ENCODE measurements at places on chromosomes 1 and 21.

- no peak for DNase-seq
Measured at GRCh38 chr21:42443876-42444744, 40.4 kb downstream of the UBASH3A start.

DNA sequence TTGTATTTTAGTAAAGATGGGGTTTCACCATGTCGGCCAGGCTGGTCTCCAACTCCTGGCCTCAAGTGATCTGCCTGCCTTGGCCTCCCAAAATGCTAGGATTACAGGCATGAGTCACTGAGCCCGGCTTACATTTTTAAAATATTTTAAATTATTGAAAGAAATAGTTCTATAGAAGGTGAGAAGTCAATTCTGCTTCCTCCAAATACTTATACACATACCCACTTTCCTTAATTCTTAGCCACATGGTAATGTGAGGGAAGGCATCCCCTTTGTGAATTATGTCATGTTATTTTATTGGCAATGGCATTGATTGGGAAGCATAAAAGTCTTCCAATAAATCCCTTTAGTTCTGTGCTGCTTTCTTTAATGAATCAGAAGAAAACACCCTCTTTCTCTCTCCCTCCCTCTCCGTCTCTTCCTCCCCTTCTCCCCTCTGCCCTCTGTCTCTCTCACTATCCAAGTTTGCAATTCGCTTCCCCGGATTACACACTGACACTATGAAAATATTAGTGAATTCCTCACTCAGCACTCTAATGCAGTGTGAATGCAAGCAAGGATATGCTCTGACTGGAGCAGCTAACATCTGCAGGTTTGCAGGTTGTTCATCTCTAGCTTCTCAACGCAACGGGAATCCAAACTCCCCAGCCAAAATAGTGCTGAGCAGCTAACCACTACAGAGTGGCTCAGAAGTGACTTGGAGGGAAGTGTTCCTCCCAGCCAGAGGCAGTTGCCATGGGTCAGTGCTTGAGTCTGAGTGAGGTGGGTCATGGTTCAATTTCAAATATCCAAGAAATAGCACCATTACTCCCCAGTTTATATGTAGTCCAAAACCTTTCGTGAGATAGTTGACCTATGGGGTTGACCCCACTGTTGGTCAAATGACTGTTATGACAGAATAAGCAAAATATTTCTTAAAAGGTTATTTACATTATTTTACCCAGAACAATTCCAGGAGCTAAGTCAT, 77.8 kb upstream of the CD55 start:
- DNase-seq, result no peak

DNA sequence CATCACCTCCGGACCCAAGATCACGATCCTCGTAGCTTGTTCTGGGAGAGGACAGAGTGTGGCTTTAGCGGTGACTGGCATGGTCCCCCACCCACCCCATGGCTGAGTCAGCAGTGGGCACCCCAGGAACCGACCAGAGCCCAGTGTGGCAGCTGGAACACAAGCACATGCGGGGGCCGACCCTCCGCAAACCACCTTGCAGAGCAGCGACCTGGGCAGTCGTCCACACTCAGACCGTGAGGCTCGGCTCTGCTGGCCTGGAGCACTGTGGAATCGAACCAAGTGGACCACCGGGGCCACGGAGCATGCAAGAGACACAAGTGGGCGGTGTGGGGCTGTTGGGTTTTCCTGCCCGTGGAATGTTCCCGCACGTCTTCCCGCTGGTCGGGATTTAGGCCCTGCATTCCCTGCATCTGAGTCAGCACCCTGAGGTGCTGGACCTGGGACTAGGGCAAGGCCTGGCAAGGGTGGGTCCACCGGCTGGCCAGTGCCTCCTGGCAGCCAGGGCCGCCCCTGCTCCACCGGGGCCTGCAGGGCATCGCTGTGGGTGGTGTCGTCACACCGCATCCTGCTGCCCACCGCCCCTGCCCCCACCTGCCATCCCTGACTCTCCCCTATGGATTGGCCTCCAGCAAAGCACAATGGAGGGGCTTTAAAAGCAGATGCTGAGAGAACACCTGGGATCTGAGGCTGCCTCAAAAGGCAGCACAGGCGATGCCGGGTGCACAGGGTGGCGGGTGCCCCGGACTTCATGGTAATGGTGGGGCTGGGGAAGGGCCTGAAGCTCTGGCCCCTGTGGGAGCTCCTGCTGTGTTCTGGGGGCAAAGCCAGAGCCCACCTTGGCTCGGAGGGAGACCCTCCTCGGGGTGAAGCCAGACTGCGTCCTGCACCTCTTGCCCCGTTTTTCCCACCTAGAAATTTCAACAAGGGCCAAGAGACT, 18.5 kb downstream of the MORN1 start:
- DNase-seq, result no peak

DNA sequence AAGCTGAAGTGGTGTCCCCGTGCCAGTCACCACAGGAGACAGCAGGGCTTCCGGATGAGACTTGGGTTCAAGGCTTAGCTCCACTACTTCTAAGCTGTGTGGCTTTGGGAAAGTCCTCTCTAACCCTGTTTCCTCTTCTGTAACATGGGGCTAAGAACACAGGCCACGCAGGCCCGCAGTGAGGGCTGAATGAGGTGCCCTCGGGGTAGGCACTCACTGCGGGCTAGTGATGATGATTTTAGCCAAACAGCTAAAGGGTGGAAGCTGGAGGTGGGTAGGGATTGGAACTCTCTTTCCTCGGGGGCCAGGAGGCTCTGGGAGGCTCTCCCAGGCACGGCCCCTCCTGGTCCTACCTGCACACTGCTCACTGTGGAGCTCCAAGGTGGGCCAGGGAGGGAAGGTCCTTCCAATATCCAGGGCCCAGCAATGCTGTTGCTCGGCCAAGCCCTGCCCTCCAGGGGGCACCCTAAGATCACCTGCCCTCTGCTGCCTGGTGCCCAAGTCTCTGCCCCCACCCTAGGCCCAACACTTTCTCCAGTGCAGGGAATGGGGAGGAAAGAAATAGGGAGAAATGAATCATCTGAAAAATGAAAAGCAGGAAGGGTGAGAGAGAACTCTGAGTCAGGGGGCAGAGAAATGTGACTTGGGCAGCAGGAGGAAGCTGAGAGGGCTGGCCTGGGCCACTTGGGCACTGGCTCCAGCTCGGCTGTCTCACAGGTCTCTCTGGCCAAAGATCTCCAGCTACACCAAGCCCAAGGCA, 19.2 kb upstream of the EVA1B start:
- peak; percentile 83 for DNase-seq

DNA sequence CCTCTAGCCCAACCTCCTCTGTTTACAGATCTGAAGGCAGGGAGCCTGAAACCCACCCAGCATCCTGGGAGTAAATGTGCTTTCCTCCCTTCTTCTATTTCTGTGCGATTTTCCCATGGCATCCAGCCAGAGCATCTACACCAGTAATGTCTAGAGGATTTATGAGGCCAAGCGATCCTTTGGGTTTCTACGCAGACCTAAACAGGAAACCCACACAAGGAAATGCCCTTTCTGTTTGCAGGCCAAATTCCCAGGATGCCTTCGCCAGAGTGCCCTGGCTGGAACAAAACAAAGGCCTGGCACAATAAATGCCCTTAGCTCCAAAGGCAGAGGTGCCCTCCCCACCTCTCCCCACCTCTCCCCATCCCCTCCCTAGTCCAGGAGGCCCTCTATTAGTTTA, 110.5 kb upstream of the CDC42BPA start:
- DNase-seq, result peak; percentile 63

GRCh38 chr1:22349362-22350043, 102.1 kb upstream of the ZBTB40 start:
- no peak for DNase-seq

DNA sequence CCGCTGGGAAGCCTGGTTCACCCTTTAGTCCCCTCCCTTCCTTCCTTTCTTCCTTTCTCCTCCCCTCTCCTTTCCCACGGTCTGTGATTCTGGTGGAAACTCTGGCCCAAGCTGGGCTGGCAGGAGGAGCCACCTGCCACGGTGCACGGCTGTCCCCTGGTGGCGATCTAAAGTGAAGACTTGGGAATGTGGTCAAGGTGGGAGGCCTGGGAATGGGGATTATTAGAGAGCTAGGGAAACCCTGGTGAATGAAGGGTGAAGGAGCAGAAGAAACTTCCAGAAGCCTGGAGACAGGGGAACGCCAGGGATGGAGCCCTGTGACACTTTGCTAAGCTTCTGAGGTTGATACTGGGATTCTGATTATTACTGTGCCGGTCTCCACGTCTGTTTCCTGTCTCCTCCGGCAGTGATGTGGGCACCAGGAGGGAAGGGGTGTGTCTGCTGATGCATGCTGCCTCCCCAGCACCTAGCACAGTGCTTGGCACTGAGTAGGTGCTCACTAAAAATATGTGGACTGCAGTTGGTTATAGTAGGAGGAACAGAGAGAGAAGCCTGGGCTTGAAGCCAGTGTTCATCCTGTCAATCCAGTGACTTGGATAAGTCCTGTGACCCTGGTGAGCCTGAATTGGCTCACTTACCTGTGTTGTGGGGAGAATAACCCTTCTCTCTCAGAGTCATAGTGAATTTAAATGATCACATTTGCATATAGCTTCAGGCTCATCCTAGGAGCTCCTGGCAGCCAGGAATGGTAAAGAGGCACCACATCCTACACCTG, 71.2 kb upstream of the NBPF3 start:
- peak; percentile 68 for DNase-seq

- DNase-seq, result no peak
Measured at GRCh38 chr1:101448018-101448417, 211.2 kb downstream of the S1PR1 start.

DNA sequence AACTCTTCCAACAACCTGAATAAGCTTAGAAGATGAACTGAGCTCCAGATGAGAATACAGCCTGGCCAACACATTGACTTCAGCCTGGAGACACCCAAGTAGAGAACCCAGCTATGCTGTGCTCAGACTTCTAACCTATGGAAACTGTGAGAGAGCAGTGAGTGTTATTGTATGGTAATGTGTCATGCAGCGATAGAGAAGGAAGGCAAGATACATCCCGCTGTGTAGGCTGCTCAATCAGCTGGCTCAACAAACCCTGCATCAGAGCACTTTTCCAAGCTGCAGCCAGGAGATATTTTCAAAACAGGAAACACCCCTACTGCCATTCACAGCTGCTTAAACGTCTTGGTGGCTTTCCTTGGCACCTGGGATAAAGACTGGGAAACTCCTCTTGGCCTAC, 321.3 kb downstream of the SIPA1L2 start:
- DNase-seq, result no peak

- no peak for DNase-seq
Measured at GRCh38 chr1:34156739-34157138, 8.3 kb downstream of the CSMD2 start.

GRCh38 chr1:36156329-36157114, 562 bp downstream of the MAP7D1 start:
- DNase-seq, result peak; percentile 37

Data from HFFc6 (cell line).